HAP-1 (cell line): ENCODE measurements at places on chromosomes 16 and 17.

GRCh38 chr17:39966771-39967170 lies 4.0 kb downstream of the GSDMA start:
- no peak for DNase-seq

GRCh38 chr16:56726283-56726682 lies 3.6 kb upstream of the NUP93 start:
- no peak for DNase-seq

DNA sequence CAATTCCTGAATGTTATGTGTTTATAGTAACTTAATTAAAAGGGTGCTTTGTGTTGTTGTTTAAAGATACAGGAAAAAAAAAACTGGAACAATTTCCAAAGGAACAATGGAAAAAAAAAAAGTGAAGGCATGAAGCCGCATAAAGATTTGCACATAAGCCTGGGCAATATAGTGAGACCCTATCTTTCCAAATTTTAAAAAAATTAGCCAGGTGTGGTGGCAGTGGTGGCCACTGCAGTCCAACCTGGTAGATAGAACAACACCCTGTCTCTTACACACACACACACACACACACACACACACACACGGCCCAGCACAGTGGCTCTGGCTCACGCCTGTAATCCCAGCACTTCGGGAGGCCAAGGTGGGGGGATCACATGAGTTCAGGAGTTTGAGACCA lies 21.9 kb downstream of the GJC1 start:
- no peak for DNase-seq

- no peak for DNase-seq
Observed at GRCh38 chr16:2530629-2531318, 434 bp downstream of the CEMP1 start.

- no peak for DNase-seq
Observed at GRCh38 chr17:74448756-74449155, 16.9 kb downstream of the GPRC5C start.

- no peak for DNase-seq
Observed at GRCh38 chr17:50171371-50172071, 5.7 kb downstream of the SGCA start.

DNA sequence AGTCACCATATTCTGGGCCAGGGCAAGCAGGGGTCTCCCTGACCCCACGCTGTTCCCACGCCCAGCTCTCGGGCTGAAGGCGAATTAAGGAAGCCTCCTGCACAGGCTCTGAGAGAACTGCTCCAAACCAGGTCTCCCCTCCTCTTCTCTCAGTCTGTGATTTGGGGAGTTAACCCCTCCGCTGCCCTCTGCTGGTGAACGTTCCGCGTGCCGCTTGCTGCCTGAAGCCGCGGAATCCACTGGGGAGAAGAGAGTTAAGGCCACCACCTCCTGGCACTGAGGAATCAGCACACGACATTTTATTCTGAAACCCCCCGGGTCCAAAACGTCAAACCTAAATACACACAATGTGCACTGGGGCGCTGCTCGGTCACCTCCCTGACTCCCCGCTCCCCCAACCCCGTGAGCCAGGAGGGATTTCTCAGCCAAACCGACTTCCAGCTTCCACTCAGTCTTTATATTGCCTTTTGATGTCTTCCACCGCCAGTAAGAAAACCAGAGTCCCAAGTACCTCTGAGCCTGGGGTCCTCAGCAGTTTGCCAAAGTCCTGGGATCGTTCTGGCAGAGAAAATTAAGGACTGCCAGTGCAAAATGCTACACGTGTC lies 54.4 kb upstream of the RCVRN start:
- DNase-seq = no peak
